ENCODE measurements at places on chromosomes 5 and 9. TPM values are rescaled to one million over a fixed set of nuclear protein-coding genes. Genes with fewer than 3 reads are reported as not detected.

DNA sequence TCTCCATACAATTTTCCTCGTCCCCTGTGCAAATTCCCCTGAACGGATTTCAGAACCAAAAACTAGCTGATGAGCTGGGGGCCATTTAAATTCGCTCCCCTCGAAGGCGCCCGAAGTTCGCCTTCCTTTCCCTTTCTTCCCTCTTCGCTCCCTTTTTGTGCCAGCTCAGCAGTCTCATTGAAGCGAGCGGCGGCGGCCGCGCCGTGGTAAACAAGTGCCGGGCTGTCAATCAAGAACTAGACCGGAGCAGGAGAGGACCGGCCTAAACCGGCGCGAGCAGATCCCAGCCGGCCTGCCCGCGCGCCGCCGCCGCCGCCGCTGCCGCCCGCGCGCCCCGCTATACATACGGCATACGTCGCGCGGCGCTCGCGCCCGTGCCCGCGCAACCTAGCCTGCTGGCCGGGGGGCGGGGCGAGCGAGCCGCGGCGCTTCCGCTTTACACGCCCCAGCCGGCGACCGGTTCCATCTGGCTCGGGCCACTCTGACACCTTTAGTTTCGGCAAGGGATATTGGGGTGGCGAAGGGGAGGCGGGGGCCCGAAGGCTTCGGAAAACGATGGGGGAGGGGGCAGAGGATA is 3.1 kb downstream of the ARRDC3 start:
- H3K4me1 ChIP-seq: peaks cover 8% of the 10 kb centered on the region
- H3K4me3 ChIP-seq: peak overlapping the region; percentile 95
- H3K27ac ChIP-seq: peak overlapping the region; percentile 100

DNA sequence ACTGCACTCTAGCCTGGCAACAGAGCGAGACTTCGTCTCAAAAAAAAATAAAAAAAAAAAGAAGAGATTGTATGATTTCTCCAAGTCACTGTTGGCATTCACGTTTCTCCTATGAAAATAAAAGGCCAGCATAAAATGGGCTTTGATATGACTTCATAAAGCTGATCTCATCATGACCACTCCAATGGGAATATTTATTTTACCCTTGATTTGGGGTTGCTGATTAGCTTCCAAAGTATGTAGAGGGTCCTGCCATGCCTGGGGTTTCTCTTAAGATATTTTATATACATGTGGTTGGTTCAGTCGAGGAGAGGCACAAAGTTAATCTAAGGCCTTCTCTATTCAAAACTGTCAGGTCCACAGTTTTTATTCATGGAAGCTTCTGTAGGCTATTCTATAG is 247.0 kb upstream of the TNC start:
- no peak for DNase-seq
- H3K4me1 ChIP-seq: no peaks in the 10 kb centered on the region
- no peaks in the 10 kb centered on the region for H3K36me3 ChIP-seq

The POLE3 gene
- 58.3 TPM for total RNA-seq

GRCh38 chr5:19235101-19235584 is 752.9 kb downstream of the CDH18 start:
- no peak overlapping the region for H3K4me3 ChIP-seq
- H3K36me3 ChIP-seq: no peaks in the 10 kb centered on the region
- no peak for DNase-seq

- no peak within 1 kb of the TSS for H3K4me3 ChIP-seq
- H3K36me3 ChIP-seq: no peaks in the 10 kb centered on the region
- no peak for DNase-seq
- H3K27me3 ChIP-seq: peaks cover 7% of the 10 kb centered on the region
- H3K4me1 ChIP-seq: no peaks in the 10 kb centered on the region
- no peak within 1 kb of the TSS for H3K27ac ChIP-seq
Measured at GRCh38 chr5:1008451-1009358, at the start of gene NKD2. Gene NKD2, plus strand, starts transcription at chr5:1008802. Its CDS starts 256 bp downstream, at chr5:1009058.

The BRD9 gene
- total RNA-seq: 44.5 TPM

Data from GM12878 (cell line).